ENCODE measurements at places on chromosomes 2 and 18. TPM values are rescaled to one million over a fixed set of nuclear protein-coding genes. Genes with fewer than 3 reads are reported as not detected.

Gene SLC4A5
- 5.2 TPM for total RNA-seq

Gene RAD51AP2
- total RNA-seq = 0.46 TPM

Gene UGT1A4
- 0.21 TPM for total RNA-seq

DNA sequence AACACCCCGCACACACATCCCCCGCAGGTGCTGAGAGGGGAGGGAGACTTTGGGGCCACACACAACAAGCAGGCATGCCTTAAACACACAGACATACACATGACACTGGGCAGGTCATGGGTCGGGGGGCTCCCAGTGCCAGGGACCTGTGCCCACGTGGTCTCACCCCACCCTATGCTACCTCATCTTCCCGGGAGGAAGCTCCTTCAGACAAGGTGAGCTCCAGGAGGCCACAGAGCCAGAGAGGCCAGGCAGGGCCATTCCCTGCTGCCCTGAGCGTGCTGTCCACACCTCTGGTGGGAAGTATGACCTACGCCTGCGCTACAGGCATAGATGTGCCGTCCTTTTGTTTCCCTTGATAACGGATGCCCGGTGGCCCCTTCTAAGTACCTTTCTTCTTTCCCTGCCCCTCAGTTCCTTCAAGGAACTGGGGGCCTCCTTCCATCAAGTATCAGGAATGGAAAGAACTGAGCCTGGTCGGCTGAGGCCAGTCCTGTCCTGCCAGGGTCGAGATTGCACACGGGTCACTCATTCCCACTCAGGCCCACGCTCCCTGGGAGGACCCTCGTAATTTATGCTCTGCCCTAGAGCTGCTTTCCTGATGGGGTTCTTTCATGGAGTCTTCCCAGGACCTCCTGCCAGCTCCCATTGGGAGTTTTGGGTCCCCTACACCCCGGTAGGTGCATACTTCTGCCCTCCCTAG, 4.7 kb downstream of the TEKT4 start:
- H3K27me3 ChIP-seq = peaks cover 2% of the 10 kb centered on the region
- H3K36me3 ChIP-seq = no peaks in the 10 kb centered on the region
- no peaks in the 10 kb centered on the region for H3K4me1 ChIP-seq
- DNase-seq = no peak
- H3K4me3 ChIP-seq = no peak overlapping the region
- no peak overlapping the region for H3K27ac ChIP-seq

- H3K4me3 ChIP-seq = no peak overlapping the region
- no peaks in the 10 kb centered on the region for H3K27me3 ChIP-seq
- H3K4me1 ChIP-seq = peaks cover 18% of the 10 kb centered on the region
- no peak for DNase-seq
Observed at GRCh38 chr2:118085173-118086023, 2.9 kb upstream of the INSIG2 start.

GRCh38 chr18:46859855-46860254, 57.5 kb downstream of the PIAS2 start:
- H3K4me3 ChIP-seq = no peak overlapping the region
- H3K36me3 ChIP-seq = peaks cover under 1% of the 10 kb centered on the region
- peak; percentile 48 for DNase-seq
- no peaks in the 10 kb centered on the region for H3K27me3 ChIP-seq
- H3K4me1 ChIP-seq = no peaks in the 10 kb centered on the region
- no peak overlapping the region for H3K27ac ChIP-seq

All from lung (tissue), 17 donors.